ENCODE measurements at places on chromosomes 3 and 15.

GRCh38 chr15:37130356-37130755 is 30.0 kb upstream of the MEIS2 start:
- DNase-seq: no peak

DNA sequence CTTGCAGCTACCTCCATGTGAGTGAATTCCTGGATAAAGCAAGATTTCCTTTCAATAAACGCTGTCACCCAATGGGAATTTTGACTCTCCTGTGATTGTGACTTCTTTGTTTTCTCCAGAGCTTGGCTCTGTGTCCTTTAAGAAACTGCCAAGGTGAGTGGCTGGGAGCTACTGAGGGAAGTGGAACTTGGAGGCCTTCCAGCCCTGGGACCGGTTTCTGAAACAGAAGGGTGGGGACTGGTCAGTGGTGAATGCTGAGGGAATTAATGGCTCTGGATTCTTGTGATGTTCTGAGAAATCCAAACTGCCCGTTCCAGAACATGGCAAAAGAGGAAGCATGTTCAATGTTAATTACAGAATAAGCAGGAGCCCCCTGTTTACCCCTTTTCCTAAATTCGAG is 41.1 kb upstream of the MYZAP start:
- DNase-seq: no peak

- DNase-seq: no peak
Measured at GRCh38 chr15:35181538-35181937, 96.4 kb upstream of the NANOGP8 start.

- peak; percentile 63 for DNase-seq
Measured at GRCh38 chr15:96720656-96721055, 390.2 kb downstream of the NR2F2 start.

DNA sequence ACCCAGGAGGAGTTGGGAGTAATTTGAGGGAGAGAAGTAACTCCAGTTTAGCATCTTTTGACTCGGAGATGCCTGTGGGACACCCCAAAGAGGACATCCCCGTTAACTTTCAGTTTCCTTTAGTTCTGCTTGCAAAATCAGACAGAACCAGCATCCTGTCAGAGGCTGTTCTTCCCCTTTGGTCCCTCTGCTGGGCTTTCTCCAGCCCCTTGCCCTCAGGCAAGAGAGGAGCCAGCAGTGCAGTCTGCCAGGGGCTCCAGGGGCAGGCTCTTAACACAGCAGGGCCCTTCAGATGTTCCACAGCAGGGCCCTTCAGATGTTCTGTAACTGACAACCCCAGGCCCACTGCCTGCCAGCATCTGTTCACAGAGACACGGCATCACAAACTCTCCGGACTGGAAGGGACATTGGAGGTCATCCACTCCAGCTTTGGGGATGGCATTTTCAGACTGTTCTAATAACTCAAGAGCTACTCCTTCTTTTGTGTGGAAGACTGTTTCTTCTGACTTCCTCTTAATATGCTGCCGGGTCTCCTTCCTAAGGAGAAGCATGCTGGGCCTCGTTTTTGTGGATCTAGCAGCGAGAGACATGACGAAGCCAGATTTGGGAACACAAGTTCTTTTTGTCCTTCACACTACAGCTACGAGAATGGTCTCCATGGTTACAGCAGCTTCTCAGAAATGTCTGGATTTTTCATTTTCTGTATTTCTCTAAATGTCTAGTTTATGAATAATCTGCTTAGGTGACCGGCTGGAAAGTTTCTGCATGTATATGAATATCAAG is 51.9 kb downstream of the KY start:
- peak; percentile 33 for DNase-seq

GRCh38 chr3:140763532-140763931 is 85.7 kb downstream of the TRIM42 start:
- no peak for DNase-seq

- no peak for DNase-seq
Measured at GRCh38 chr3:71309886-71310285, 273.6 kb downstream of the FOXP1 start.

DNA sequence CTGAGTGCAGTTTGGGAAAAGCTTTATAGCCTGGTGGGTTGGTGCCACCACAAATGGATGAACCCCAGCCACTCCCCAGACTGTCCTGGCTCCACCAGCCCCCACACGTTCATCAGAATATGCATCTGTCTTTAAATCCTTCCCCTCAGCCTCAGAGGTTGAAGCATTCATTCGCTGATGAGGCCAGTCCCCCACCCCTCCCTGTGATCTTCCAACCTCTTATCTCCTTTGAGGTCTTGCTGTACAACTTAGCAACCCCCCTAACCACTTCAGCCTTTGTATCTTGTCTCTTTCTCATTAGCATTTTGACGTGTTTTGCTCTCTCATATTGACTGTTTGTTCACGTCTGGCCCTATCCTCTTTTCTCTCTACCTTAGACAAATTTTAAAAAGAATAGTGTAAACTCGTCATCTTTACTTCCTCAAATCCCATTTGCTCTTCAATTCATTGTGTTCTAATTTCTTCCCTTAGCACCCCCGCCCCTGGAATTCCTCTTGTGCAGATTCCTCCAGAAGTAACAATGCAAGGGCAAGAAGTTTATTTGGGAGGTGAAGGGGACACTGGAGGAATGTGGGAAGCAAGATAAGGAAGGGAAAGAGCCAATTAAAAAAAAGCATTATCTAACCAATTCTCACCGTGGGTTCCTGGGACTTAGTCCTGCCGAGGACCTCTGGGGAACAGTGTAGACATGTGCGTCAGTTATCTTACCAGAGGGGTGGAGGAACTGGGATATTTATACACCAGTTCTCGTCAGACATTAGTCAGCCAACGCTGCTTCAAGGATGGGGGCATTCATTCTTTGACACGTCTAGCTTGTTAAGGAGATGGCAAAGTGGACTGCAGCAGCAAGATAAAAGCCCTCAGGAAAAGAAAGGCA is 38.6 kb downstream of the MOBP start:
- no peak for DNase-seq

- DNase-seq: peak; percentile 38
Measured at GRCh38 chr3:31802981-31803740, 177.9 kb downstream of the OSBPL10 start.

DNA sequence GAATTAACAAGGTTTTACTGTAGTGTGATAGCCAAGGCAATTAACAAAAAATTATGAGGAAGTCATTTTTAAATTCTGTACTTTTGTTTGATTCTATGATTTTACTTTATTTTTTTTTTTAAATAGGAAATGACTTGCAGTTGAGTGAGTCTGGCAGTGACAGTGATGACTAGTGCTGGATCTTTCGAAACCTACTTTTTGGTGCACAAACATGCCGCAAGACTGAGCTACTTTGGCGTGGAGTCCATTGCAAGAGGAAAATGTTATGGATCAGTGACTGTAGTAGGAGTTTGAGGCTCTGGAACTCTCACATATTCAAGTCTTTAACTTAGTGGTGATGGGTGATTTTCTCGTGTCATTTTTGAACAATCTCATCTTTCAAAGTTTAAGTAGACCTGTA is 11.6 kb downstream of the EAF1 start:
- DNase-seq: peak; percentile 81

- no peak for DNase-seq
Measured at GRCh38 chr15:74896316-74896715, 6.5 kb downstream of the MPI start.

DNA sequence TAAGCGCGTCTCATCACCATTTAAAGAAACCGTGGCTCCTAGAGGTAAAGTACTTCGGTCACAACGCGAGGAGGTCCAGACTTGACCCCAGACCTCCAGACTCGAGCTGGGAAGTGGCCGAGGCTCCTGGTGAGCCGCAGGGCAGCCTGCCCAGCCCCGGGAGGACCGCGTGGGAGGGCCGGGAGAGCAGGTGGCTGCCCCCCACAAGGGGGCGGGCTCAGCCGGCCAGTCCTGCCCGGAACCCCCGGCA is at the start of gene SLC27A2:
Gene SLC27A2 (plus strand): TSS at position 228 of the 250 bp plus-strand sequence. CDS start 232 bp downstream, outside the sequence.
- DNase-seq: no peak

GRCh38 chr3:167198949-167199600 is 181.0 kb downstream of the ZBBX start:
- DNase-seq: peak; percentile 41

- DNase-seq: no peak
Measured at GRCh38 chr3:119579366-119580066, at the start of gene ADPRH. Gene ADPRH, plus strand, starts transcription at chr3:119579492. Its CDS starts 2,678 bp downstream, at chr3:119582170.

GRCh38 chr3:124209426-124209825 is 217.5 kb upstream of the ROPN1 start:
- no peak for DNase-seq

GRCh38 chr15:48962662-48963523 is 826 bp downstream of the SHC4 start:
- DNase-seq: no peak

DNA sequence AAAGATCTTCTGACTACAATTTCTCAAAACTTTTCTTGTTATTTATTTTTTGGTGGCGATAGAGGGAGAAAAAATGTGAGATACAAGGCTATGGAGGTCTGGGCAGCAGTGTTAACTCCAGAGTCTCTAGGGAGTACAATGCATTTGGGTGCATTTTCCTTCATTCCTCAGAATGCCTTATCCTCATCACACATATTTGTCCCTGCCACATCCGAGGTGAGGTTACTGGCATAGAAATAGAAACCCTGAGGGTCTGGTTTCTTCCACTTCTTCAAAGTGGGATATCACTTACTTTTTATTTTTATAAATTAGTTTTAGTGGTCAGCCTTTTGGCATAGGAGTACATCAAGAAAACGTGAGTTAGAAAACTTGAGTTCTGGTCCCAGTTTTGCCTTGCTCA is 150.4 kb downstream of the TIGIT start:
- no peak for DNase-seq

- DNase-seq: no peak
Measured at GRCh38 chr15:71666763-71667620, 143.4 kb upstream of the NR2E3 start.

- no peak for DNase-seq
Measured at GRCh38 chr3:80472459-80472858, 704.7 kb upstream of the ROBO1 start.

- peak; percentile 30 for DNase-seq
Measured at GRCh38 chr15:85706779-85707518, 87.8 kb downstream of the KLHL25 start.

DNA sequence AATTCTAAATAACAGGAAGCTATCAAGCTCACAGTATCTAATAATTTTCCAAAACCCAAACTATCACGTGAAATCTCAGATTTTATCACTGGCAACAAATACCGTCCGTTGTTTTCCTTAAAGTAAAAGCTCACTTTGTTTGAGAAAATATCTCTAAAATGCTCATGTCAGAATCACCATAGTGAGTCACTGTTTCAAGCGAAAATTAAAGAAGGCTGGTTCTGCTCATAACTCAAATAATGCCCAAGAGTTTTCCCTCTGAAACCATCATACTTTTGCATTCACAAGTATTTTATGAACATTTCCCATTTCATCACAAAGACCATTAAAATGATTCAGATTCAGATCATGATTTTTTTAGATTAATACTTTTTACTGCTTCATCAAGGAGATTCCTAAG is 50.6 kb downstream of the TBL1XR1 start:
- no peak for DNase-seq

GRCh38 chr3:99479768-99480167 is 158.6 kb upstream of the COL8A1 start:
- no peak for DNase-seq

DNA sequence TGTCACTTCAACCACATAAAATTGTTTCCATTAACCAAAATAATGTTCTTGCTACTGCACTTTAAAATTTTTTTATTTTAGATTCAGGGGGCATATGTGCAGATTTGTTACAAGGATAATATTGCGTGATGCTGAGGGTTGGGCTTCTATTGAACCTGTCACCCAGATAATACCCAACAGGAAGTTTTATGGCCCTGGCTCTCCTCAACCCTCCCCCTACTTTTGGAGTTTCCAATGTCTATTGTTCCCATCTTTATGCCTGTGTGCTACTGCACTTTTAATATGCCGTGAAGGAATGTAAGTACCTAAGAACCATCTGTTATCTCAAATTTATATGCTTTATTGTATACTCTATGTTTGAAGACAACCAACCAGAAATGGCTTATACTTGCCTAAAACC is 42.0 kb upstream of the IMPG2 start:
- DNase-seq: no peak

- DNase-seq: no peak
Measured at GRCh38 chr15:75064846-75065245, 41.5 kb downstream of the PPCDC start.

DNA sequence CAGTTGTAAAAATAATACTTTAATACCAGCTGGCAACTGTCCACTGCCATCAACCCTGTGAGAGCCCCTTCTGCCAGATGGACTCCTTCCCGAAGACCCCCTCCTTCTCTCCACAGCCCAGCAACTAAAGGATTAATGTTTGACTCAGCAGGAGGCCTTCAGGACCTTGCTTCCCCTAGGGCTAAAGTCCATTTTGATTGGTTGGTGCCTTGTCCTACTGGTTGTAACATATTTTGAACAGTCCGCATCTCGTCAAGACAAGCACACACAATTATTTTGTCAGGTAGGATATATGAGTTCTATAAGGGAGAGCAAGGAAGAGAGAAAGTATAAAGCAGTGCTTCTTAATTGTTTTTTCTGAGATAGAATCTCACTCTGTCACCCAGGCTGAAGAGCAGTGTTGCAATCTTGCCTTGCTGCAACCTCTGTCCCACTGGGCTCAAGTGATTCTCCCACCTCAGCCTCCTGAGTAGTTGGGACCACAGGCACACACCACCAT is 18.6 kb downstream of the ACOX2 start:
- no peak for DNase-seq

GRCh38 chr3:179606534-179607085 is 2.0 kb downstream of the NDUFB5 start:
- DNase-seq: peak; percentile 25

DNA sequence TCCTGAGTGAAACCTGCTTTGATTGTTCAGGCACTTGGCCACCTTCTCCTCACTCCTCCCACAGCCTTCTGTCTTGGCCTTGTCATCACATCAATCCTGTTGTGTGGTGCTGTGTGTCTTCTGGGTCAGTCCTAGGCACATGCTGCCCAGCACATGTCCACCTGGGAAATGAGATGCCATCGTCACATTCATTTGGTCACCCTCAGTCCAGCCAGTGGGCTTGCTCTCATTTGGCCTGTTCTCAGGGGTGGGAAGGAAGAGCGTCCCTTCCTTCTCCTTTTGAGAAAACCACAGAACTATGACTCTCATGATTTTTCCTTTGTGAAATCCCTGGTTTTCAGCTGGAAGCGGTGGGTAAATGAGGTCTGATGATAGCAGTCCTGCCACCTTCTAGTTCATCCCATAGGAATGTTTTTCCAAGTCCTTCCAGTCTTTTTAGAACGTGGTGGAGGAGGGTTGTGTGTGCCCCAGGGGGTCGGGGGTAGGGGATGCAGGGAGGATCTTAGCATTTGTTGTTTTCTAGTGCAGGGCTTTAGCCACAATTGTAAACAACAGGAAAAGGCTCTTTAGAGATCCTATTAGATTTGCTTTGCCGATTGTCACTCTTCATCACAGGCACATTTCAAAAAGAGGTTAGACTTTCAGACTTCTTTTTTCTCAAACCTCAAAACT is 8.4 kb upstream of the PLA1A start:
- no peak for DNase-seq

- DNase-seq: no peak
Measured at GRCh38 chr3:116139641-116140040, 305.6 kb downstream of the LSAMP start.

- no peak for DNase-seq
Measured at GRCh38 chr3:140165781-140166180, 230.8 kb downstream of the CLSTN2 start.

DNA sequence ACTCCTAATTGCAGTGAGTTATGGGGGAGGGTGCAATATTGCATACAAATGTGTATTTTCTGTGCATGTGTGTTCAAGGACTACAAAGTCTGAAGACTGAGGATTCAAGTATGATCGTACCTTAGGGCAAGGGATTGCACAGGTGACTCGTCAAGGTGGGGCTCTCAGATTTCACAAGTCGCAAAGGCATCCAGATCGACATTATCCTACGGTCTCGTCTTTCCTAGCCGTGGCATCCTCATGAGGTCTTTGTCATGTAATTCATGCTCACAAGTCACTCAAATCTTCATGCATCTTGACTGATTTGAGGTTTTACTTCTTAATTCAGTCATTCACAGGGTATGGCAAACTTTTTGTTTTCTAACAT is 191.4 kb upstream of the HES1 start:
- no peak for DNase-seq

All from AML-193 (cell line).